Epithelial cell of proximal tubule (primary cell): ENCODE measurements at places on chromosomes 4 and X. TPM values are rescaled to one million over a fixed set of nuclear protein-coding genes. Genes with fewer than 3 reads are reported as not detected.

DNA sequence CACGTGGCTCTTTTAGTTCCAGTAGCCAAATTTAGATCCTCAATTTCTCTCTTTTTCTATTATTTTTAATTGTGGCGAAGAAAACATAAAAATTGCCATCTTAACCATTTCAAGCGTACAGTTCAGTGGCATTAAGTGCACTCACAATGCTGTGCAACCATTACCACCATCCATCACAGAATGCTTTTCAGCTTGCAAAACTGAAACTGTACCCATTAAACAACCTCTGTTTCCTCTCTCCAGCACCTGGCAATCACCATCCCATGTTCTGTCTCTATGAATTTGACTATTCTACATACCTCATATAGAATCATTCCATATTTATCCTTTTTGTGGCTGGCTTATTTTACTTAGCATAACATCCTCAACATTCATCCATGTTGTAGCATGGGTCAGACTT is 74.9 kb downstream of the METTL14 start:
- no peak for DNase-seq

SPATA4 gene
- not detected in 2 replicates for total RNA-seq

DNA sequence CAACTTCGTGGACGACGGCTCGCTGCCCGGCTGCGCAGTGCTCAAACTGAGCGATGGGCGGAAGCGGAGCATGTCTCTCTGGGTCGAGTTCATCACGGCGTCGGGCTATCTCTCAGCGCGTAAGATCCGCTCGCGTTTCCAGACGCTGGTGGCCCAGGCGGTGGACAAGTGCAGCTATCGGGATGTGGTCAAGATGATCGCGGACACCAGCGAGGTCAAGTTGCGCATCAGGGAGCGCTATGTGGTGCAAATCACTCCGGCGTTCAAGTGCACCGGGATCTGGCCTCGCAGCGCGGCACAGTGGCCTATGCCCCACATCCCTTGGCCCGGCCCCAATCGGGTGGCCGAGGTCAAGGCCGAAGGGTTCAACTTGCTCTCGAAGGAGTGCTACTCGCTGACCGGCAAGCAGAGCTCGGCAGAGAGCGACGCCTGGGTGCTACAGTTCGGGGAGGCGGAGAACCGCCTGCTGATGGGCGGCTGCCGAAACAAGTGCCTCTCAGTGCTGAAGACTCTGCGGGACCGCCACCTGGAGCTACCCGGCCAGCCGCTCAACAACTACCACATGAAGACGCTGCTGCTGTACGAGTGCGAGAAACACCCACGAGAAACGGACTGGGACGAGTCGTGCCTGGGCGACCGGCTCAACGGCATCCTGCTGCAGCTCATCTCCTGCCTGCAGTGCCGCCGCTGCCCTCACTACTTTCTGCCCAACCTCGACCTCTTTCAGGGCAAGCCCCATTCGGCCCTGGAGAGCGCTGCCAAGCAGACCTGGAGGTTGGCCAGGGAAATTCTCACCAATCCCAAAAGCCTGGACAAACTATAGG is 1.5 kb downstream of the MAB21L2 start:
- no peak for DNase-seq

- DNase-seq = no peak
These were observed 17.7 kb downstream of the ACSL1 start for GRCh38 chr4:184807797-184808712.

- DNase-seq = no peak
These were observed 11.5 kb downstream of the RASGEF1B start for GRCh38 chr4:81460191-81460701.

DNA sequence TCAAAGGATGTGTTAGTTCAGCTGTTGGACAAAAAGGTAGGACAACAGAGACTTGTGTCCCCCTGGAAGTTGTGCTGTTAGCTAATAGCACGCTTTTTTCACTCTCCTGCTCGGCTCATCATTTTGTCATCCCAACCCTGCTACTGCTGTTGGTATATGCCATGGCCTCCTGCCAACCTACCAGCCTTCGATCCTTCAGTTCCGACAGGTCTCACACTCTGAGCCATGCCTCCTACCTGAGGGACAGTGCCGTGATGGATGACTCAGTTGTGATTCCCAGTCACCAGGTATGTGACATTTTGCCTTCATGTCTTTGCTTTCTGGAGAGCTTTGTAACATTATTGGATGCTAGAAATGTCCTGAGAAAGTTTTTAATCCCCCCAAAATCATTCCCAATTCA is 268.1 kb downstream of the ANK2 start:
- DNase-seq = no peak

DNA sequence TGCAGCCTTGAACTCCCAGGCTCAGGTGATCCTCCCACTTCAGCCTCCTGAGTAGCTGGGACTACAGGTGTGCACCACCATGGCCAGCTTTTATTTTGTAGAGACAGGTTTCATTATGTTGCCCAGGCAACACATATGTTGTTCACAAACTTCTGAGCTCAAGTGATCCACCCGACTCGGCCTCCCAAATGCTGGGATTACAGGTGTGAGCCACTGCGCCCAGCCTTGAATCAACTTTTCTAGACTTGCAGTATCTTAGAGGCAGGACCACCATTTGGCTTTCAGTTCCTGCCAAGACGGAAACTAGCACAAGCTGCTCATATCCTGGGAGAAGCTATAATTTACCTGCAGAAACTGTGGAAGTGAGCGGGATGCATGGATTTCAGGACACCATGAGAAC is 19.9 kb downstream of the NAT8L start:
- DNase-seq = no peak

DNA sequence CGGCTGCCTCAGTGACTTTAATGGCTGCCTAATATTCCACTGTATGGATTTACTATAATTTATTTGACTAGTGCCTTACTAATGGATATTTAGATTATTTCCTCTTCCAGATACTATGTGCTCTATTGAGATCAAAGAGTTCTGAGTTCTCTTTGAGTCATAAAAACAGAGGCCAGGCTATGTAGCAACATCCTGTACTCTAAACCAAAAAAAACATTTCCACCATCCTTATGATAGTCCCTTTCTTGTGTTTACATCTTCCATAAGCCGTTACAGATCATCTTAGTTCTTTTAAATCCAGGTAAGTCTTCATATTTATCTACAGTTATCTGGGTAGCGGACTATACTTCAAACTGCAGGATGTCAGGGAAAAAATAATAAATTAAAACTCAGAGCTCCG is 56.6 kb upstream of the TMEM184C start:
- no peak for DNase-seq

DNA sequence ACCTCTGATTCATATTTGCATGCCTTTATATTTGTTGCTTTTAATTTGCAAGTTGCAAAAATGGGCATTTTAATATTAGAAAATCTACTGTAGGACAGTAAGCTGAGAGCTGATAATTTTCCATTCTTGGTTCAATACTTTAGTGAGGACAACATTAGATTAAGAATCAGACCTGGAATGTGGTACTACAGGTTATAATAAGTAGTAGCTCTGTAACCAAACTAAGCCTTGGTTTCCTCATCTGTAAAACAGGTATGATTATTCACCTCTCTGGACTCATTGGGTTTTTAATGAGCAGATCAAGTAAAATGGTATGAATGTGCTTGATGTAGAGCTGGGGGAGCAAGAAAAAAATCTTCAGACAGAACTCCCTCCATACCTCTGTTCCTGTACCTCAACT is 31.1 kb downstream of the PRRG1 start:
- DNase-seq = no peak

DNA sequence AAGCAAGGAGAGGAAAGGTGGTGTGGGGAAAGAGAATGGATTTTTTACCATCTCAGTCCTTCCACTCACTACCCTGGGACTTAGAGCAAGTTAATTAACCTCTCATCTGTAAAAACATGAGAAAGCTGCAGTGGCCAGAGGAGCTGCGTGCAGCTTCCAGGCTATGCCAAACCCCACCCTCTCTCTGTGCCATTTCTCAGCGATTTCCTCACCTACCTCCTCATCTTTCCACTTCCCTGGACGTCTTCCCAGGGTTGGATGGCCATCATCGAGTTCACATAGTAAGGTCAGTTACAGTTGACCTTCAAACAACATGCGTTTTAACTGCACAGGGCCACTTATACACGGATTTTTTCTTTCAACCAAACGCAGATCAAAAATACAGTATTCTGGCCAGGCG is 64.3 kb downstream of the SMIM20 start:
- no peak for DNase-seq

ATP2B3 gene
- not detected in 2 replicates for total RNA-seq
